Upper lobe of left lung (tissue), 6 donors: ENCODE measurements at places on chromosomes 4 and X. TPM values are rescaled to one million over a fixed set of nuclear protein-coding genes. Genes with fewer than 3 reads are reported as not detected.

- DNase-seq, result no peak
These were observed 65.7 kb upstream of the PAGE1 start for GRCh38 chrX:49761481-49761880.

The TLR3 gene
- total RNA-seq, result 13.0 TPM

DNA sequence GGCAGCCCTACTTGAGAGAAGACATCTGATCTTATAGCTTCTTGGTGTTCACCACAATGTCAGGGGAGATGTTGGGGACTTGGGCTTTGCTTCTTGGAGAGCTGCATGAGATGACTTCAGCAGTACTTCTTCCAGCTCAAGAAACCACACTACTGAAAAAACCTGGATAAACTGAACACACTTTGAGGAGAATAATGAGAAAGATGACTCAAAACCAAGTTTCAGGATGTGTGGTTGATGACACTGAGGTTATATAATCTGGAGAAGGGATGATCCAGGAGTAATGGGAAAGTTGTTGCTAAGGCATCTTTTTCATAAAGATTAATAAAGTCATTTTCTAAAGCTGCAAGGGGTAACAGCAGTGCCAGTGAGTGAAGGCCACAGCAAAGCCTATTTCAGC, 58.4 kb upstream of the PNPLA4 start:
- no peak for DNase-seq

The CXXC4 gene
- 2.9 TPM for total RNA-seq

The GC gene
- total RNA-seq, result not detected
